ENCODE measurements at places on chromosomes 12 and 14. TPM values are rescaled to one million over a fixed set of nuclear protein-coding genes. Genes with fewer than 3 reads are reported as not detected.

DNA sequence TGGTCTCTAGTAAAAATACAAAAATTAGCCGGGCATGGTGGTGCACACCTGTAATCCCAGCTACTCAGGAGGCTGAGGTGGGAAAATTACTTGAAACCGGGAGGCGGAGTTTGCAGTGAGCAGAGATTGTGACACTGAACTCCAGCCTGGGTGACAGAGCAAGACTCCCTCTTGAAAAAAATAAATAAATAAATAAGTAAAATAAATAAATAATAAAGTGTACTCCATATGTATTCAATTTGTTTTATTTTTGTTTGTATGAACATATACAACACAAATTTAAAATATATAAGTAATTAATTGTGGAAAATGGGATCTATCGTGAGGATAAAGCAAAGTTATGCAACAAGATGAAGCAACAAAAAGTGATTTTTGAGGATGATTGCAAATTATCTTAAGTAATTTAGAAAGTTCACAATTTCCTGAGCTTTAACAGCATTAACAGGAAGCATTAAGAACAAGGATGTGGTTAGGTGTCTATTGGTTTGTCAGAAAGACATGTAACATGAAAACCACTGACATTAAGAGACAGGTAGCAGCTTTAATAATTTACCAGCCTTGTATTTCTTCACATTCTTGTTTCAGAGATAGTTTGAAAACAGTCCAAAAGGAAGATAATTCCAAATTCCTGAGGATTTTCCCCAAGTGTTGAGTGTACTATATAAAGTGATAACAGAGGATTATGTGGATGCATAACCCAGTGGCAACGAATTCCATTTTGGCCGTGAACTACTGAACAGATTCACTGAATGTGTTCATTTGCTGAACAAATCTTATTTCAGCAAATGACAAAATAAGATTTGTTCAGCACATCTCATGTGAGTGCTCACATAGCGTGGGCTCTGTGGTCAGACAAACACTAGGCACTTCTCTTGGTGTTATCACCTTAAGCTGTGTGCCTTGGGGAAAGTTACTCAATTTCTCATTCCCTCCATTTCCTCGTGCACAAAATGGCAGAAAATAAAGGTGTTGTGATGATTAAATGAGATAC lies 68.6 kb upstream of the RESF1 start:
- no peaks in the 10 kb centered on the region for H3K27me3 ChIP-seq
- no peak overlapping the region for H3K27ac ChIP-seq
- H3K4me1 ChIP-seq: no peaks in the 10 kb centered on the region
- no peak overlapping the region for H3K4me3 ChIP-seq
- DNase-seq: no peak

- no peaks in the 10 kb centered on the region for H3K27me3 ChIP-seq
- DNase-seq: no peak
- no peaks in the 10 kb centered on the region for H3K4me1 ChIP-seq
- H3K4me3 ChIP-seq: no peak overlapping the region
- no peaks in the 10 kb centered on the region for H3K36me3 ChIP-seq
Measured at GRCh38 chr12:57133916-57134315, 5.6 kb downstream of the LRP1 start.

DNA sequence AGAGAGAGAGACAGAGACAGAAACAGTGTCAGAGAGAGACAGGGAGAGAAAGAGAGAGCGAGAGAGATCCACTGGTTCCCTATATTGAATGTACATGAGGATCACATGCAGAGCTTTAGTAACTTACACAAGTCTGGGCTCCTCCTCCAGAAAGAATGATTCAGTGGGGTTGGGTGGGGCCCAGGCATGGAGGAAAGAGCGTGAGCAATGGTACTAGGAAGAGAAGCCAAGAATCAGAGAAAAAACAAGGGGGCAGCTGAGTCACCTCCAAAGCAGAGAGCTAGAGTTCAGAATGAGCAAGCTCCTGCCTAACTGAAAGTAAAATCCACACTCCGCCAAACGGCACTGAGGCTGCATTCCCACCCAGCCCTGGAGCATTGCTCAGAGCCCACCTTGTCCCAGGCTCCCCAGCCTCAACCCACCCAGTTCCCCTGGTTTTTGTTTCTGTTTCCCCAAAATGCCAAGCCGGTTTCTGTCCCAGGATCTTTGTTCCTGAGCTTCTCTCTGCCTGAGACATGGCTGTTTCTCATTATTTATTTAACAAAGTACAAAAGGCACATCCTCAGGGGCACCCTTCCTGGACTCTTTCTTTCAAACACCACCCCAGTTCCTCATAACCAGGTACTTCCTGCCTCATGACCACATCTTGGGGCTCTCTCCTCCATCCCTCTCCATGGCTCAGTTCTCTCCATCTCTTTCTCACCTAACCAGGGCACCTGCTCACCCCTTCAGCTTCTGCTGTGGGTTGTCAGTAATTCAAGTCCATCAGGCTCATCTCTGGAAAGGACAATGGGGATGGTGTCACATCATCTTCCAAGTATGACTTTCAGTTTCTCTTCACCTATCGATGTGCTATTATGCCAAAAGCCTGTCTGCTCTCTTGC lies 670.3 kb upstream of the TBX3 start:
- H3K36me3 ChIP-seq: no peaks in the 10 kb centered on the region
- H3K4me3 ChIP-seq: peak overlapping the region; percentile 36
- H3K27ac ChIP-seq: peak overlapping the region; percentile 72
- H3K27me3 ChIP-seq: no peaks in the 10 kb centered on the region
- peaks cover 8% of the 10 kb centered on the region for H3K4me1 ChIP-seq

DNA sequence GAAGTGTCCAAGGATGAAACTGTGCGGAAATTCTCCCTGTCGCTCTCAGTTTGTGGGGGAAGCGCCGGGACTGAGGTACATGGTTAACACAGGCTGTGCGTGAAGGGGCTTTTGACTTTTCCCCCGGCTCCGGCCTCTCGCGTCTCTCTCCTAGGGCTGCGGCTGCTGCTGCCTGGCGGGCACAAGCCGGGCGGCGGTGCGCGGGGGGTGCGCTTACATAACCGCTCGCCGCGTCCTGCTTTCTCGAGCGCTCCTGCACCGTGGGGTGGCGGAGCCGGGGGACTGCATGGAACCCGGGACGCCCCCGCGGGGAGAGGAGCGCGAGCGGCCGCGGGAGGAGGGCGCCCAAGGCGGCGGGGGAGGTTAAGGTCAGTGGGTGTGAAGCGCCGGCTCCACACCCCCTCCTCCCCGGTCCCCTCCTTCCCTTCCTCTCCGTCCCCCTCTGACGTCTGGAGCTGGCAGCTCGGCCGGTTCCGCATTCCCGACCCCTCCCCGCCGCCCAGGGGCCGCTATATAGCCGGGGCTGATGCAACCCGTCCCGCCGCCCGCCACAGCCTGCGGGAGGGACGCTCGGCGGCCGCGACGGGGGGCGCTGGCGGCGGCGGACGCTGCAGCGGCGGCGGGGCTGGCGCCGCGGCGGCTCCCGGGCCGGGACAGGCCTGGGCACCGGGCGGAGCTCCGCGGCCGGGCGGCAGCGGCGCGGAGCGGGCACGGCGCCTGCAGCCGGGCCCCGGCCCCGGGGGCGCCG lies at the start of gene JDP2:
Gene JDP2, plus strand, starts transcription at position 541 of the 748 bp plus-strand sequence. CDS start 9,899 bp downstream, outside the sequence.
- no peaks in the 10 kb centered on the region for H3K27me3 ChIP-seq
- DNase-seq: peak; percentile 93
- H3K36me3 ChIP-seq: no peaks in the 10 kb centered on the region
- peak within 1 kb of the TSS; percentile 94 for H3K27ac ChIP-seq
- H3K4me3 ChIP-seq: peak within 1 kb of the TSS; percentile 8

Gene HOXC13
- not detected for total RNA-seq

DNA sequence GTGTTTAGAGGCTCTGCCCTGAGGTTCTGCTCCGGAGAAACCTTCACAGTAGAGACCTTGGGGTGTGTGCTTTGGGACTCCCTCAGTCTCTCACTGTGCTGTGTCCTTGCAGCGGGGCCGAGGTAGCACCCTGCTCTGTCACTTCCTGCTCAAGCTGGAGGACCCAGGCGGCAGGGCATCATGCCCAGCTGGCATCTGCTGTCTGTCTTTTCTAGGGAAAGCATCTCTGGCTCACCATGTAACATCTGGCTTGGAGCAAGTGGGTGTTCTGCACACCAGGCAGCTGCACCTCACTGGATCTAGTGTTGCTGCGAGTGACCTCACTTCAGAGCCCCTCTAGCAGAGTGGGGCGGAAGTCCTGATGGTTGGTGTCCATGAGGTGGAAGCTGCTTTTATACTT lies 124.5 kb downstream of the ESRRB start:
- H3K4me1 ChIP-seq: no peaks in the 10 kb centered on the region
- no peaks in the 10 kb centered on the region for H3K36me3 ChIP-seq
- peaks cover 5% of the 10 kb centered on the region for H3K27me3 ChIP-seq
- H3K4me3 ChIP-seq: no peak overlapping the region
- H3K27ac ChIP-seq: no peak overlapping the region
- DNase-seq: no peak

DNA sequence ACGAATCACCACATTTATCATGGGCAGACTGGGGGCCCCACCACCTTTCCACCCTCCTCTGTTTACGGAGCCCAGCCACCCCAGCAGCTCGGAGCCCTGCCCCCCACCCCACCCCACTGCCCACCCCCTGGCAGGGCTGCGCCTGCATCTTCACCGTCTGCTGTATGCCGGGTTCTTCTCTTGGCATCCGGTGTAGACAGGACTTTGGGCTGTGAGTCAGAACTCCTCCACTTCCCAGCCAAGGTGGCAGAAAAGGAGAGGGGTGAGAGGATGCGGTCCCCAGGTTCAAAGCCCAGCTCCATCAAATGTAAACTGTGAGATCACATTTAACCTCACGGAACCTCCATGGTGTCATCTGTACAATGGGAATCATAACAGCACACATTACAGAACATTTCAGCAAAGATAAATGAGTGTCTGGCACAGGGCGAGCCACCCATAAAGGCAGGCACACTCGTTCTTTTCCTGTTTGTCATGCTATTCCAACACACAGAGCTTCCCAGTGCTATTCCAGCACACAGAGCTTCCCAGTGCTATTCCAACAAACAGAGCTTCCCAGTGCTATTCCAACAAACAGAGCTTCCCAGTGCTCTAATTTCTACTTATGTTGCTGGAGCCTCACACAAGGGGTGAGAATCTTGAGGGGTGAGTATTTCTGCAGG lies 292.7 kb upstream of the RTL1 start:
- H3K4me1 ChIP-seq: no peaks in the 10 kb centered on the region
- H3K36me3 ChIP-seq: no peaks in the 10 kb centered on the region

Data from adrenal gland (tissue), 19 donors.